ENCODE measurements at places on chromosomes 1 and 21. TPM values are rescaled to one million over a fixed set of nuclear protein-coding genes. Genes with fewer than 3 reads are reported as not detected.

GRCh38 chr1:8746554-8746953 is 70.9 kb downstream of the RERE start:
- H3K4me1 ChIP-seq = no peaks in the 10 kb centered on the region
- DNase-seq = no peak
- H3K36me3 ChIP-seq = peaks cover 4% of the 10 kb centered on the region
- no peak overlapping the region for H3K4me3 ChIP-seq

DNA sequence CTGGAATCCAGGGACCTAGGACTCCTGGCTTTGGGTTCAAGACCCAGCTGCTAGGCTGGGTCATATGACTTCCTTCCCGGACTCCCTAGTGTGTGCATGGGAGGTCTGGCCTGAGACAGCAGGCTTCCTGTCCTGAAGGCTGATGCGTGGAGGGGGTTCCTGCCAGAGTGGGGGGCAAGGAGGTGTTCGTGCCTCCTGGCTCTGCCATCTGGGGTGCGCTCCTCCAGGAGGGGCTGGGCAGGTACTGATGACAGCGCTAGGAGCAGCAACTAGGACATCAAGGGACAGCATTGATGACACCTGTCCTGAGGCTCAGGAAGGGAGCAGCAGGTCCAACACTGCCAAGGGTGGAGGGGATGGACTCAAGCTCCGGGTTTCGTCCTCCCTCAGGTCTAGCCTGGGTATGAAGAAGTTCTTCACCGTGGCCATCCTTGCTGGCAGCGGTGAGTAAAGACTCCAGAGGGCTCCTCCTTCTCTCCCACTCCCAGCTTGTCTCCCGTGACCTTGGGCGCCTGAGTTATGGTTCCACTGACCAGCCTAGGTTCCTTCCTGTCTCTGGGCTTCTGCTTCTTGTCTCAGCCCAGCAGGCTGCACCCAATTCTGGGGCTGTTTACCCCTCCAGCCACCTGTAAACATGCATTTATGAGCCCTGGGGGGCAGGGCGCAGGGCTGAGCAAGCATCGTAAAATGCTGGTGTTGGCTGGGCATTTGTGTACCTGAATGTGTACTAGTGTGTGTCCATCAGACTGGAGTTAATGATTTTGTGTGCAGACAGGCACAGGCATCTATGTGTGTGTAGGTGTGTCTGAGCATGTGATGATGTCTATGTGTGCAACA is 871 bp downstream of the PLA2G2F start:
- no peaks in the 10 kb centered on the region for H3K4me1 ChIP-seq
- peaks cover 11% of the 10 kb centered on the region for H3K27me3 ChIP-seq
- no peaks in the 10 kb centered on the region for H3K36me3 ChIP-seq
- H3K27ac ChIP-seq = no peak overlapping the region
- no peak overlapping the region for H3K4me3 ChIP-seq

DNA sequence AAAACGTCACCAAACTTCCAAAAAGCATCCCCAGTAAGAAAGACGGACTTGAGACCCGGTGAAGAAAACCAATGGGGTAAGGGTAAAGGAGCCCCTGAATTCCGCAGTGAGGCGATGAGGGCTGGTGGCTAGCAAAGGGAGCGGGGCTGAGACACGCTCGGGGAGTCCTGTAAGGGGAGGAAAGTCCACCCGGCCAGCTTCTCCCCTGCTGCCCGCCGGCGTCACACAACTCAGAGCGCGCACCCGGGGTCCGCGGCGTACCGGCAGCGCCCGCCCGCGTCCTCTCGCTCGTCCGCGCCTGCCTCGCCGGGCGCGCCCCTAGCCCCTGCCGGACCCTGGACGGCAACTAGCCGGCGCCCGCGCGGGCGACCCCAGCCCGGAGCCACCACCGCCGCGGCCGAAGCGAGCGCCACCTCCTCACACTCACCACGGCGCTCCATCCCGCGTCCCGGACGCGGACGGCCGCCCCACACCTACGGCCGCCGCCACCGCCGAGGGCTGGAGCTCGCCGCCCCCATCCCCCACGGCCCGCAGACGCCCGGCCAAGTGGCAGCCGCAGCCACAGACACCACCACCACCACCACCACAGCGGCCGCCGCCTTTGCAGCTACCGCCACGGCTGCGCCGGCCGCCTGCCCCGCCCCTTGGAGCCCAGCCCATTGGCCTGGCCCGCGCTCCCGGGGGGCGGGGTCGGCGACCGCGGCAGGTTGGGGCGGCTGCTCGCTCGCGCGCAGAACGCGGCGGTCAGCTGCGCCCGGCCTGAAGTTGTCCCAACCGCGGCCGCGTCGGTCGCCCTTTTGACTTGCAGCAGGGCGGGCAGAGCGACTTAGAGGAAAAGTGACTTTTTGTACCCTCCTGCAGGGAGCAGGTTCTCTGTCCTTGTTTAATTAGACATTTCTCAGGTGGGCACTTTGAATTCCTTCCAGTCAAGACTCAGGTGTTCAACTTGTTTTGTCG is 10.0 kb upstream of the ARHGAP29 start:
- H3K27ac ChIP-seq = no peak overlapping the region
- H3K4me3 ChIP-seq = peak overlapping the region; percentile 42
- DNase-seq = peak; percentile 25
- H3K36me3 ChIP-seq = no peaks in the 10 kb centered on the region

DNA sequence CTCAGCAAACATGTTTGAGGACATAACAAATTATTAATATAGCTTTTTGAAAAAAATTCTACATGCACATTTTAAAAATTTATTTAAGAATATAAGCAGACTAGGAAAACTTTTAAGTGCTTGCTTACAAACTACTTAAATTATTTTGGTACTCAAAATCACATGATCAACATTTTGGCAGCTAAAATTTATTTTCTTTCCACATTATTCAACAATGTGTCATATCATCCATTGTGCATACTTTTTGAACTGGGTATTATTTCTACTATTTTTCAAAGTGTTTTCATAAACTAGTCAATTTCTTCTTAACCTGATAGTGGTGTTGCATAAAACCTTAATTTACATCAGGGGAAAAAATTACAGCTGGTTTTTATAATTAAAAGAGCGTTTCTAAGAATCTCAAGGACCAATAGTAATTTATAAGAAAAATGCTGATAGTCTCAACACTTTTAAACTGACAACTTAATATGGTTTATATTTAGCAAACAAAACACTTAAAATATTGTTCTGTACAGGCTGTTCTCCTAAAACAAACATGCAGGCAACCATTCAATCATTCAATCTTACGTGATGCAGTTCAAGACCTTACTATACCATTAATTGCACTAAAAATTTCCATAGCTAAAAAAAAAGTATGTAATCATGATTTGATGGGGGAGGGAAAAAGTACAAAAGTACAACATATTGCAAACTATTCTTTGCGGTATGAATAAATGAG is 105.0 kb downstream of the GPATCH2 start:
- no peaks in the 10 kb centered on the region for H3K27me3 ChIP-seq
- no peak overlapping the region for H3K4me3 ChIP-seq
- H3K27ac ChIP-seq = no peak overlapping the region
- DNase-seq = no peak

GRCh38 chr1:201916649-201917249 is 28.1 kb downstream of the SHISA4 start:
- H3K4me3 ChIP-seq = no peak overlapping the region
- no peak for DNase-seq
- no peak overlapping the region for H3K27ac ChIP-seq
- H3K27me3 ChIP-seq = peaks cover 20% of the 10 kb centered on the region
- peaks cover 2% of the 10 kb centered on the region for H3K4me1 ChIP-seq

DNA sequence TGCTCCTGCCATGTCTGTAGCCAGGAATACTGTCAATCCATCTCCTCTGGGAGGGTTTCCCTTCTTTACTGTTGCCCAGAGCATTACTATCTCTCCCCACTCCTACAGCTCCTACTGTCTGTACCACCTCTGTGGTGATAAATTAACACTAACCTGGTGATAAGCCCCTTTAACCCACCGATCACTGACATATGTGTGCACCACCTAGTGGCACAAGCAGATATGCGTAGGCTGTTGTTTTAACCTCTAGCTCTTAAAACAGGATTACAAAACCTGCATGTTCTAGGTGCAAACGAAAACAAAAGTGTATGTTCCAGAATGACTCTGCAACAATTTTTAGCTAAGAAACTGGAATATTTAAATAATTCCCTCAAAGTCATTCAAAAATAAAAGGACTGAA is 93.9 kb upstream of the BEND5 start:
- no peak overlapping the region for H3K4me3 ChIP-seq
- H3K27me3 ChIP-seq = peaks cover 4% of the 10 kb centered on the region
- no peak for DNase-seq
- no peaks in the 10 kb centered on the region for H3K4me1 ChIP-seq

GRCh38 chr1:208536212-208536611 is 292.0 kb upstream of the PLXNA2 start:
- no peaks in the 10 kb centered on the region for H3K36me3 ChIP-seq
- DNase-seq = no peak
- no peak overlapping the region for H3K4me3 ChIP-seq
- H3K27ac ChIP-seq = no peak overlapping the region
- no peaks in the 10 kb centered on the region for H3K27me3 ChIP-seq

GRCh38 chr1:22143065-22144033 is at the start of gene WNT4:
Gene WNT4, minus strand, starts transcription at chr1:22143097. Its CDS starts 175 bp downstream, at chr1:22142922.
- H3K4me1 ChIP-seq = peaks cover 6% of the 10 kb centered on the region
- no peaks in the 10 kb centered on the region for H3K36me3 ChIP-seq
- DNase-seq = peak; percentile 34
- H3K4me3 ChIP-seq = peak within 1 kb of the TSS; percentile 54

DNA sequence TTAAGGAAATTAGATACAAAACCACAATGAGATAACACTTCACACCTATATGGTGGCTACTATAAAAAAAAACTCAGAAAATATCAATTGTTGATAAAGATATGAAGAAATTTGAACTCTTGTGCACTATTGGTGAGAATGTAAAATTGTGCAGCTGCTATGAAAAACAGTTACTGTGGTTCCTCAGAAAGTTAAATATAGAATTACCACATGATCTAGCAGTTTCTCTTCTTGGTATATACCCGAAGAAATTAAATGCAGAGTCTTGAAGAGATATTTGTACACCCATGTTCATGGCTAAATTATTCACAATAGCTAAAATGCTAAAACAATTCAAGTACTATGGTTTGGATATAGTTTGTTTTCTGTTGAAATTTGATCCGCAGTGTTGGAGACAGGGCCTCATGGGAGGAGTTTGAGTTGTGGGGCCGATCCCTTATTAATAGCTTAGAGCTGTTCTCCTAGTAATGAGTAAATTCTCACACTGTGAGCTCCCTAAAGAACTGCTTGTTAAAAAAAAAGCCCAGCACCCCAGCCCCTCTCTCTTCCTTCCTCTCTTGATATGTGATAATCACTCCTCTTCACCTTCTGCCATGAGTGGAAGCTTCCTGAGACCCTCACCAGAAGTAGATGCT is 1412.1 kb downstream of the PLA2G4A start:
- DNase-seq = no peak
- no peak overlapping the region for H3K4me3 ChIP-seq
- no peak overlapping the region for H3K27ac ChIP-seq

DNA sequence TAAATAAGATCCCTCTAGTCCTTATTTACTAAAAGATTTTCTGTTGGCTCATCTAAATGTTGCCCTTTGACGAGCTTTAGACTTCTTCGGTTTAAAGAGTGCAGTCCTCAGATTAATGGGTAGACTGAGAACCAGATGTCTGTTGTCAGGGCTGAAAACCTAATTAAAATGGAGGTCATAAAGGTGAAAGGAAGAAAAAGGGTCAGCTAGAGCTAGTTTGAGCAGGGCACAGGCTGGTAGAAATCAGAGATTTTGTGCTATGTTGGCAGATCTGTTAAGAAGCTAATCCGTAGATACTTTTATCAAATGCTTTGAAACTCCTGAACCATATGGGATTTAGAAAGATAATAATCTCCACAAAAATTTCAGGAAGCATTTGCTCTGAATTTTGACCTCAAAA is 959.0 kb downstream of the PLA2G4A start:
- no peaks in the 10 kb centered on the region for H3K4me1 ChIP-seq
- DNase-seq = no peak
- H3K27me3 ChIP-seq = no peaks in the 10 kb centered on the region

DNA sequence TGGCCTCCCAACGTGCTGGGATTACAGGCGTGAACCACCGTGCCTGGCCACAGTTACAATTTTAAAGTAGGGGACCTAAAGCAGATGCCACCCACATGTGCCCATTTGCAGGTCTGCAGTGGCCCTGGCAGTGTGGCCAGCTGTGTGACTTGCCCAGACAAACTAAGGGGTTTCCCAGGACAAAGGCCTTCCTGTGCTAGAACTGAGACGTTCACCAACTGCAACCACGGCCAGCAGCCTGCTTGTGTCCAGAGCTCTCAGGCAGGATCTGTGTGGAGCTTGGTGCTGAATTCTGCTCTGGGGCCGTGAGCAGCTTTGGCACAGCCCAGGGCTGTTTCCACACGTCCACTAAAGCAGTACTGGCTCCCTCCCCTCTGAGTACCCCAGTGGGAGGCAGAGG is 10.6 kb upstream of the PTTG1IP start:
- peaks cover 22% of the 10 kb centered on the region for H3K36me3 ChIP-seq
- no peak overlapping the region for H3K27ac ChIP-seq
- no peak overlapping the region for H3K4me3 ChIP-seq
- H3K4me1 ChIP-seq = peaks cover 36% of the 10 kb centered on the region

DNA sequence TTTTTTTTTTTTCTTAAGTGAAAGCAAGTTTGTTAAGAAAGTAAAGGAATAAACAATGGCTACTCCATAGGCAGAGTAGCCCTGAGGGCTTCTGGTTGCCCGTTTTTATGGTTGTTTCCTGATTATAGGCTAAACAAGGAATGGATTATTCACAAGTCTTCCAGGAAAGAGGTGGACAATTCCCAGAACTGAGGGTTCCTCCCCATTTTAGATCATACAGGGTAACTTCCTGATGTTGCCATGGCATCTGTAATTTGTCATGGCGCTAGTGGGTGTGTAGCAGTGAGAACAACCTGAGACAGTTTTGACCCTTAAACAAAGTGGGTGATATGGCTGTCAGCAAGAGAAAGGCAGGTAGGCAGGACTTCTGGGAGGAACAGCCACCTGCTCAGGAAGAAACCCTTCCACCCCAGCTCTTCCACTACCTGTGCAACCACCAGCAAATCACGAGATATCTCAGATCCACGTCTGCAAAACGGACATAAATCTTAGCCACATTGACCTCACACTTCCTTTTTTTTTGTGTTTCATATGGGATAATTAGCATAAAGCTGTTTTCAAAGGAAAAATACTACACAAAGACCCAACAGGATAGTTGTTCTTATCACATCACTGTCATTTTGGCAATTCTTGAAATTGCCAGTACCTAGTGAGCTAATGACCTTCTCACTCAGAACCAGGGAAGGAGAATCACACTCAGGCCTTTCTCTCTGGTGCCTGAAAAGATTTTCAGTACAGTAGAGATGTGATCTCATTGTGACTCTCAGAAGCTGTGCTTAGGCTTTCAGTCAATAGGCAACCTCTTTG is 34.8 kb upstream of the DUSP10 start:
- peak overlapping the region; percentile 40 for H3K4me3 ChIP-seq
- peaks cover 76% of the 10 kb centered on the region for H3K4me1 ChIP-seq
- peak overlapping the region; percentile 93 for H3K27ac ChIP-seq
- H3K36me3 ChIP-seq = peaks cover 10% of the 10 kb centered on the region

DNA sequence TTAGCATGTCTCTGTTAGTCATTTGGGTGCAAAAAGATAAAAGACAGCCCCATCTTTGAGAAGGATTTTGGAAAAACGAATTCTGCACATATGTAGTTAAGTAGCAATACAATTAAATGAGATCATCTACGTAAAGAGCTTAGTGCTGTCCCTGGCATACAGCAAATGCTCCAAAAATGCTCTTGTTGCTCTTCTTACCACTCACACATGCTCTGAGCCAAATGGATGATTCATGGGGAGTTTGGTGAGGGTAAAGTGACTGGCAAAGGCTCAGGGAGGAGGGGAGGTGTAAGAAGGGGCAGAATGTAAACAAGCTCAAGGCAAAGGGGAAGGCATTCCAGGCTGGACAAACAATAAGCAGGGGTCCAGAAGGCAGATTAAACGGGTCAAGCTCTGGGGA is 191.9 kb downstream of the AK5 start:
- H3K27me3 ChIP-seq = no peaks in the 10 kb centered on the region
- no peaks in the 10 kb centered on the region for H3K36me3 ChIP-seq
- H3K4me1 ChIP-seq = no peaks in the 10 kb centered on the region

Gene ADAM30
- total RNA-seq = not detected

Gene OR2T35
- total RNA-seq = not detected

Gene ACTA1
- total RNA-seq = not detected
